Right ventricle myocardium inferior (tissue), 1 donor: ENCODE measurements at places on chromosomes 5 and 9. TPM values are rescaled to one million over a fixed set of nuclear protein-coding genes. Genes with fewer than 3 reads are reported as not detected.

The CBY3 gene
- total RNA-seq: not detected

The IFNA2 gene
- not detected for total RNA-seq

The DIMT1 gene
- total RNA-seq: 16.4 TPM

GRCh38 chr5:151430731-151431130, 16.7 kb upstream of the SLC36A1 start:
- DNase-seq: no peak

- no peak for DNase-seq
Measured at GRCh38 chr9:72006501-72006900, 53.9 kb downstream of the C9orf57 start.

GRCh38 chr9:36318212-36318802, 60.1 kb upstream of the GNE start:
- DNase-seq: no peak

The MORN5 gene
- total RNA-seq: not detected

GRCh38 chr9:81479573-81479972, 209.8 kb downstream of the TLE1 start:
- no peak for DNase-seq

The FOXD4L4 gene
- total RNA-seq: not detected

GRCh38 chr9:4276856-4277255, 23.0 kb downstream of the GLIS3 start:
- no peak for DNase-seq
